ENCODE measurements at places on chromosomes 2 and 18. TPM values are rescaled to one million over a fixed set of nuclear protein-coding genes. Genes with fewer than 3 reads are reported as not detected.

DNA sequence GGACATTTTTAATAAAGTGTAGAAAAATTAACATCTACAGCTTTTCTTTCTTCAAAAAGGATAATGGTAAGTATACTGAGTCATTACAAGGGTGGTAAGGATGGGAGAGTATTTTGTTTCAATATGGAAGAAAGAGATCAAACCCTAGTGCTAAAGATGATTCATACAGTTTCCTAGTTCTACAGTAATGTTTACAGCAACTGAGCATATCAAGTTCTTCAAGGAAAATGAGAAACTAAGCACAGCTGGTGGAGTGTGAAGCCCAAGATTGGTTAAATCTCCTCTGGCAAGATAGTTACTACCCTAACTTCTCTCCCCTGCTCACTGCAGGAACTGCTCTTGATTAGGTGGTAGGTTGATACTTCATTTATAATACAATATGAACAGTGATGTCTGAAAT lies 467.5 kb downstream of the XIRP2 start:
- DNase-seq = no peak

- DNase-seq = peak; percentile 31
These were observed 57.8 kb downstream of the VIL1 start for GRCh38 chr2:218476676-218477075.

DNA sequence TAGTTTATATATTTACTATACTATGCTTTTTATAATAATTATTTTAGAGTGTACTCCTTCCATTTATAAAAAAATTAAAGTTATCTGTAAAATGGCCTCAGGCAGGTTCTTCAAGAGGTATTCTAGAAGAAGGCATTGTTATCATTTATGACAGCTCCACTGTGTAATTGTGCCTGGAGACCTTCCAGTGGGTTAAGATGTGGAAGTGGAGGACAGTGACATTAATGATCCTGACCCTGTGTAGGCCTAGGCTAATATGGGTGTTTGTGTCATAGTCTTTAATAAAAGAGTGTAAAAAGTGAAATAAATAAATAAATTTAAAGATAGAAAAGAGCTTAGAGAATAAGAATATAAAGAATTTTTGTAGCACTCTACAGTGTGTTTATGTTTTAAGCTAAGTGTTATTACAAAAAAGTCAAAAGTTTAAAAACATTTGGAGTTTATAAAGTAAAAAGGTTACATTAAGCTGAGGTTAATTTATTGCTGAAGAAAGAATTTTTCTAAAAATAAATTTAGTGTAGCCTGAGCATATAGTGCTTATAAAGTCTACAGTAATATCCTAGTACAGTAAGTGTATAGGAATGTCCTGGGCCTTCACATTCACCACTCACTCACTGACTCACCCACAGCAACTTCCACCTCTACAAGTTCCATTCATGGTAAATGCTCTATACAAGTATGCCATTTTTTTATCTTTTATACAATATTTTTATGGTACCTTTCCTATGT lies 190.0 kb upstream of the SESTD1 start:
- no peak for DNase-seq

- no peak for DNase-seq
These were observed 763.3 kb downstream of the TRIB2 start for GRCh38 chr2:13480057-13480456.

The ELOA2 gene
- total RNA-seq = not detected

The ST6GAL2 gene
- total RNA-seq = 1.8 TPM

The CDH2 gene
- total RNA-seq = 1.8 TPM

The ECEL1 gene
- total RNA-seq = not detected

The REG3G gene
- total RNA-seq = not detected

The COL6A3 gene
- total RNA-seq = 79.5 TPM

The KCNJ3 gene
- 0.70 TPM for total RNA-seq

Data from left colon (tissue), 2 donors.